NCI-H1930 (cell line): ENCODE measurements at places on chromosomes 16 and 17.

DNA sequence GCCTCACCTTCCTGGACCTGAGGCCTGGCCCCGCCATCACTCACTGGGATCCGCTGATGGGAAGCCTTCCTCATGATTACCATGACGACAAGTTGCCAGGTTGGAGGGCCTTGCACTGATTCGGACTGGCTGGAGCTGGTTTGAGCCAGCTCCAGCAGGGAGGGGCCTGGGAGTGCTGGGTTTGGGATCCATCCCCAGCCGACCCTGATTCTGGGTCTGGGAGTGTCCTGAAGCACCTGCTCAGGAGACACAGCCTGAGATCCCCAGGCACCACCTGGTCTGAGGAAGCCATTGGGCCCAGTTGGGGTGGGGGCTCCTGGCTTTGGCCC, 5.9 kb upstream of the BAIAP3 start:
- no peak for DNase-seq

- DNase-seq: no peak
Observed at GRCh38 chr16:9408297-9408878, 316.9 kb downstream of the HAPSTR1 start.

- no peak for DNase-seq
Observed at GRCh38 chr17:69524854-69525253, 110.4 kb downstream of the MAP2K6 start.

DNA sequence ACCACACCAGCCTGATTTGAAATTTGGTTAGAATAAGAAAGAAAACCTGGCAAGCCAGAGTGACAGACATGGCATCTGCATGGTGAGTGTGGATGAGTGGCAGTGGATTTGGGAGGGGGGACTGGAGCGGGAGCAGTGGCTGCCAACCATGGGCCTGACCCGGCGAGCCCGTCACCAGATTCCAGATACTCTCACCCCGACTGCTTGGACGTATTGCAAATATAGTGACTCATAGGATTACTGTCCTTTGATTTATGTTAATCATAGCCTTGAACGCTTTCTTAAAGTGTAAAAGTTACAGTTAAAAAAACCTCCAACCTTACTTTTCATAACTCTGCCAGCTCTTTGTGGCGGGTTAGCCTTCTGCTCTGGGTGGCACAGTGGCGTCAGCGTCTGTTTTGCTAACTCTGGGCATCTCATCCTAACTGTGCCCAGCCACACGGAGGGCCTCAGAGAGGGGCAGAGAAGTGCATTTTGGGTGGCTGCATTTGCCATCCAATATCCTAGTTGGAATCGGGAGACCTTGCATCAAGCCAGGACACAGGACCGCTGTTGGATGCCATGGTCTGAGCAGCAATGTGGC, 26.8 kb upstream of the FOXK2 start:
- no peak for DNase-seq

DNA sequence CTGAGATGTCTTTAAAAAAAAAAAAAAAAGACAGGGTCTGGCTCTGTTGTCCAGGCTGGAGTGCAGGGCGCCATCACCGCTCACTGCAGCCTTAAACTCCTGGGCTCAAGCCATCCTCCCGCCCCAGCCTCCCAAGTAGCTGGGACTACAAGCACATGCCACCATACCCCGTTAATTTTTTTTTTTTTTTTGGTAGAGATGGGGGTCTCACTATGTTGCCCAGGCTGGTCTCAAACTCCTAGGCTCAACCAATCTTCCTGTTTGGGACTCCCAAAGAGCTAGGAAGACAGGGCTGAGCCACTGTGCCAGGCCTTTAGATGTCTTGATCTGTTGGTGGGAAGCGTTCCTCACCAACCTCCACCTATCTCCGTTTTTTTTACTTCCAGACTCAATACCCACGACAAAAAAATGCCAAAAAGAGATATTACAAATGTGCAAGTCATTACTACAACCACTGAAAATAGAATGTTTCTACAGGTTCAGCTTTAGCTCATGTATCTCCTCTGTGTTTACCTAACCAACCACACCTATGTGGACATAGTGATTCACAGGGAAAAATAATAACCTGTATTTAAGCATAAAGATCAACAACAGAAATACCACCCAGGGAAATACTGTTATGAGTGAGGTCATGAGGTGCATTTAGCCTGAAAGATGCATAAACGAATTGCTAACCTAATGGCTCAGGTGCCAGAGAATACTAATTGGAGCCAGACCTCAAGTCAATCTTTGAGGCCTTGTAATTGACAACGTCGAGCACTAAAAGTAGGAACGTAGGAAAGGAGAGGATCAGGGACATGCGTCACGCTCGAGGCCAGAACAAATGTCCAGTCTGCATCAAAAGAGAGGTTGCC, 22.6 kb downstream of the NACA2 start:
- peak; percentile 35 for DNase-seq

DNA sequence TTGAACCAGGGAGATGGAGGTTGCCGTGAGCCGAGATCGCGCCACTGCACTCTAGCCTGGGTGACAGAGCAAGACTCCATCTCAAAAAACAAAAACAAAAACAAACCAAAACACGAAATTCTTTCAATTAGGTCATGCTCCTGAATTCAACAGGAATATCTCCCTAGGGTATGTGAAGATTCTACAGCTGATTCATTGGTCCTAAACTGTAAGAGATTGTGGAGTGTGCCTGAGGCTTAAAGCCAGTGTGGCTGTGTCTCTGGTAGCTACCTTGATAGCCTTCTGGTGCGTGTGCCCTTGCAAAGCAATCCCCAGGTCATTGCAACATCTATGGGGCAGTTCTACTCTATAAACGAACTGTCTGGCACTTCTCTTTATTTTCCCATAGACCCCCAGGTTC, 48.4 kb downstream of the USP43 start:
- no peak for DNase-seq
